Uterus (tissue), 4 donors: ENCODE measurements at places on chromosomes 13 and 19. TPM values are rescaled to one million over a fixed set of nuclear protein-coding genes. Genes with fewer than 3 reads are reported as not detected.

- no peaks in the 10 kb centered on the region for H3K36me3 ChIP-seq
- no peaks in the 10 kb centered on the region for H3K4me1 ChIP-seq
- H3K27ac ChIP-seq: no peak overlapping the region
- no peak overlapping the region for H3K4me3 ChIP-seq
These were observed 86.2 kb upstream of the FRY start for GRCh38 chr13:31945202-31945961.

Gene OR7C1
- not detected for total RNA-seq

Gene LGALS4
- 4.7 TPM for total RNA-seq

- H3K4me3 ChIP-seq: no peak overlapping the region
- DNase-seq: no peak
- H3K4me1 ChIP-seq: no peaks in the 10 kb centered on the region
- no peaks in the 10 kb centered on the region for H3K27me3 ChIP-seq
- no peaks in the 10 kb centered on the region for H3K36me3 ChIP-seq
- H3K27ac ChIP-seq: peak overlapping the region; percentile 65
These were observed 376.4 kb upstream of the ZNF507 start for GRCh38 chr19:31969016-31969415.

Gene PEG3
- 10.0 TPM for total RNA-seq

DNA sequence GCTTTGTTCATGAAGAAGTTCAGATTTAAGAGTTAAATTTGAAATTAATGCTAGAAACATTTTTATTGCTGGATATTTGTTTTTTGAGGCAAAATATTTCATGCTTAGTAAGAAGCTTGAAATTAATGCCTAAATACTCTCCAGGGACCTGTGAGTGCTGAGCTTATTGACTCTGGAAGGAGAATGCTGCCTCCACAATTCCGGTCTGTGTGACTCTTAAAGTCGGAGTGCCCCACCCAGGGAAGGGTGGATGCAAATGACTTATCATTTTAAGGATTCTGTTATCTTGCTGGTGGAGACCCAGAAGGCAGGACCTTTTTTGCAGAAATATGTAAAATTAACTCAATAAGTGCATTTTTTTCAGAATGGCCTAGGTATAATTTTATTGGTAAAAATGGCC is 143.8 kb upstream of the RXFP2 start:
- no peak overlapping the region for H3K27ac ChIP-seq

- no peak overlapping the region for H3K4me3 ChIP-seq
- no peaks in the 10 kb centered on the region for H3K36me3 ChIP-seq
- DNase-seq: no peak
These were observed 429.5 kb downstream of the TSHZ3 start for GRCh38 chr19:30919737-30920136.

DNA sequence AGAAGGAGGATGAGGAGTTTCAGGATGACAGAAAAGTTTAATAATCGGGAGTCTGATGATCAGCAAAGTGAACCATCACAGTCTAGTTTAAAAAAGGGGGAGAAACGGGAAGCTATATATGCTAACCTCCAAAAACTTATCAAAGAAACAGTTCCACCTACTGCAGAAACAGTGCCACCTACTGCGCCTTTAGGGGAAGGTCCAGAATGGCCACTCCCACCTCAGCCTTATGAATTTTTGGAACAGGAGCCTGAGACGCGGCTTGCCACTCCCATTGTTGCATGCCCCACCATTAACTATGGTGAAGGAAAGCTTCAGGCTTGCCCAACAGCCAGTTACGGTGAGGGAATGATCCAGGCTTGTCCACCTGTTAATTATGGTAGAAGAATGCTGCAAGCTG is 929.0 kb downstream of the SLITRK6 start:
- no peak overlapping the region for H3K4me3 ChIP-seq
- no peaks in the 10 kb centered on the region for H3K4me1 ChIP-seq
- no peaks in the 10 kb centered on the region for H3K36me3 ChIP-seq
- H3K27me3 ChIP-seq: no peaks in the 10 kb centered on the region

Gene GPR183
- 4.6 TPM for total RNA-seq

Gene MBD3L2
- total RNA-seq: not detected

DNA sequence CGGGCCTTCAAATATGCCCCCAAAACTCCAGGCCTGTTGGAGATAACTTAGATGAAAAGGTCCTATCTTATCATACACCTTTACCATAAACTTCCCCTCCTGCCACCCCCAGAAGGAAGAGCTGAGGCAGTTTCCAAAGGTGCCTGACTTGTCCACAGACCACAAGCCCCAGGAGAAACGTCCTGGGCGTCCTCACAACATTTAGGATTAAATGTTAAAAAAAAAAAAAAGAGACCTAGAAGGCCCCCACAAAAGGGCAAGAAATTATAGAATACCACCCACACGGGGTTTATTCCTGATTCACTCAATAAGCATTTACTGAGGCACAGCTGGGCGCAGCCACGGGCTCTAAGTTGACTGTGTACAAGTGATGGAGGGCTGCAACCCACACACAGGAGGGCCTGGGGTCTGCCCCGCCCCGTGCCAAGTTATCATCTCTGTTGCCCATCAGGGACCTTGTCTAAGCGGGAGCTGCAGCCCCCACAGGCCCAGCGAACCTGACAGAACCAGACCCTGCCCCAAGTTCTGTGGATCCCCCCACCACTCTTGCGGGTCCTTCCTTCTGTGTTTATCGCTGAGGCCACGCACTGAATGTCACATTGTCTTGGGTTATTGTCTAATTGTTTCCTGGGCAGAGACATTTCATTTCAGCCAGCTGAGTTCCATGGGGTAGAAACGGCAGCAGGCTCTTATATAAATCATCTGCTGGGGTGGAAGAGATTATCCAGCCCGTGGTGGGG is 83.0 kb upstream of the TM9SF2 start:
- H3K4me3 ChIP-seq: no peak overlapping the region
- H3K36me3 ChIP-seq: no peaks in the 10 kb centered on the region
- H3K4me1 ChIP-seq: no peaks in the 10 kb centered on the region
- no peak overlapping the region for H3K27ac ChIP-seq
- H3K27me3 ChIP-seq: no peaks in the 10 kb centered on the region

DNA sequence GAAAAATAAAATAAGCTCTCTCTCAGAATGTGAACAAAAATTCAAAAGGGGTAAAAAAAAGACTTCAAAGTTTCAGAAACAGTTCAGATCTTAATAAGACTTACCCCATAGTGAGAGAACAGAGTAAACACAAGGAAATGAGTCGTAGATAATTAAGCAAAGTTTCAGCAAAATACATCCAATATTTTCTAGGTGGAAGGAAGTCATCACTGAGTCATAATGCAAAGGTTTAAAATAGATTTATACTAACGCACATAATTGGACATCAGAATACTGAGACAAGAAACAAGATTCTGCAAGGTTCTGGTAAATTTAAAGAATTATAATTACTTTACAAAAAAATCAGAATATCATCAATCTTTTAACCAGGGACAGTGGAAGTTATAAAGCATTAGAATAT is 1370.7 kb upstream of the ATXN8OS start:
- no peak for DNase-seq
- H3K27me3 ChIP-seq: no peaks in the 10 kb centered on the region
- no peak overlapping the region for H3K4me3 ChIP-seq
- no peaks in the 10 kb centered on the region for H3K4me1 ChIP-seq

- H3K4me1 ChIP-seq: no peaks in the 10 kb centered on the region
- H3K27ac ChIP-seq: no peak overlapping the region
- no peak for DNase-seq
- H3K4me3 ChIP-seq: no peak overlapping the region
- H3K36me3 ChIP-seq: no peaks in the 10 kb centered on the region
These were observed 186.2 kb upstream of the GPR12 start for GRCh38 chr13:26946684-26947343.

- H3K27me3 ChIP-seq: no peaks in the 10 kb centered on the region
- DNase-seq: no peak
- H3K4me1 ChIP-seq: peaks cover 10% of the 10 kb centered on the region
- H3K27ac ChIP-seq: no peak within 1 kb of the TSS
- H3K4me3 ChIP-seq: peak within 1 kb of the TSS; percentile 30
- H3K36me3 ChIP-seq: no peaks in the 10 kb centered on the region
These were observed at the start of gene TMEM145 for GRCh38 chr19:42313096-42313839. Gene TMEM145 (plus strand): TSS chr19:42313309. CDS start chr19:42313377, 68 bp downstream.

Gene ZNF98
- total RNA-seq: 7.4 TPM

DNA sequence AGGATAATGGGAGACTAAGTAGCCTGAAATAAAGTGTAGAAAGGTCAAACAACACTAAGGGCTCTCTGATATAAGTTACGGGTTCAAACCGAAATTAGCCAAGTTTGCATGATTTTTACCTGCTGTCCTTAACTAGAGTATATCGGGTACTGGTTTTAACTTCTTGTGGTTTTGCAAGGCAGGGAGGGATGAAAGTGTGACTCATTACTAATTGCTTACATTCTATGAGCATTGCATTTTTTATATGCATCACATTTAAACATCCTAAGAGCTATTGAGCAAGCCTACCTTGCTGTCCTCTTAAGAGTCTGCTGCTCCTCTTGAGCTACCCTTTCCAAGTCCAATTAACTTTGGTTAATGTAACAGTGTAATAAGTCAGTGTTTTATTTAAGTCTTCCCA is 415.4 kb downstream of the SLITRK5 start:
- no peaks in the 10 kb centered on the region for H3K36me3 ChIP-seq
- H3K4me1 ChIP-seq: no peaks in the 10 kb centered on the region
- H3K27me3 ChIP-seq: no peaks in the 10 kb centered on the region
